Activated T-helper 1 cell treated with Interleukin-2 at 50 U/mL for 16 hours (primary cell): ENCODE measurements at places on chromosomes 11 and 22.

GRCh38 chr11:123473941-123474677, 44.0 kb downstream of the GRAMD1B start:
- DNase-seq: no peak

DNA sequence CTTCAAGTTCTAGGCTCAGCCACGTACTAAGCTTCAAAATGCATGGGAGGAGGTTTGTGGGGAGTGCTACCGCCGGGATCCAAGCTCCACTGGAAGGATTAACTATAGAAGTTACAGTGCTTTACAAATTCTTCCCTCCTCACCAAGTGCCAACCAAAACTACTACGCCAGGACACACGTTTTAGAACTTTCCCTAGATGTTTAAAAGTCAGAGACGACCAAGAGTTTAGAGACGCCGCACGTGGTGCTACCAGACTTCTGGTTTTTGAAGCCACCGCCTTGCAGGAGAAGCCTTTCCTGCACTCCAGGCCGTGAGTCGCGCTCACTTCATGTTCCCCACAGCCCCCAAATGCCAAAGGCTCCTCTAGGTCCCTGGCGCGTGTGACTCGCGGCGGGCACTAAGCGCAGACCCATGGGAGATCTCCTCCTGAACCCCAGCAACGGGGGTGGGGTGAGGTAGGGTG, 734 bp downstream of the SNU13 start:
- DNase-seq: no peak

GRCh38 chr11:87315229-87315628, 277.5 kb downstream of the TMEM135 start:
- DNase-seq: no peak

DNA sequence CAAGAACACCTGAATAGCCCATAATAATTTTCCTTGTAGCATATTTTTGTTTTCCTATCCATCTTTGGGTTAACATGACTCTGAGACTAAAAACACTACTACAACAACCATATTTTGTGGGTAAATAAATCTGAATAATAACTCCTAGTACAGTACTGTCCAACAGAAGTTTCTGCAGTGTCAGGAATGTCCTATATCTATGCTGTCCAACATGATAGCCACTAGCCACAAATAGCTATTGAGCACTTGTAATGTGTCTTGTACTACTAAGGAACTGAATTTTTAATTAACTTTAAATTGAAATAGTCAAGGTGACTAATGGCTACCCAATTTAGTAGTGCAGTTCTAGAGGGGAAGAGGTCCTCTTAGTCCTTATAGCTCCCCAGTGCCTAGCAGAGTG, 135.6 kb downstream of the CADM1 start:
- DNase-seq: no peak

DNA sequence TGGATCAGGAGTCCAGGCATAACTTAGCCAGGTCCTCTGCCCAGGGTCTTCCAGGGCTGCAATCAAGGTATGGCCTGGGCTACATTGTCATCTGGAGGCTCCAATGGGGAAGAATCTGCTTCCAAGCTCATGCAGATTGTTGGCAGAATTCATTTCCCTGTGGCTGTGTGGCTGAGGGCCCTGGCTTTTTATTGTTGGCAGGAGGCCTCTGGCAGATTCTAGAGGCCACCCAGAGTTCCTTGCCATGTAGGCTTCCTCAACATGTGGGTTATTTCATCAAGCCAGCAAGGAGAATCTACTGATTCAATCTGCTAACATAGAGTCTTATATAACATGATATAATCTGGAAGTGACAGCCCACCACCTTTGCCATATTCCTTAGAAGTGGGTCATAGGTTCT, 16.4 kb upstream of the EP300 start:
- DNase-seq: no peak

GRCh38 chr11:18844753-18845367, 53.3 kb upstream of the PTPN5 start:
- no peak for DNase-seq

DNA sequence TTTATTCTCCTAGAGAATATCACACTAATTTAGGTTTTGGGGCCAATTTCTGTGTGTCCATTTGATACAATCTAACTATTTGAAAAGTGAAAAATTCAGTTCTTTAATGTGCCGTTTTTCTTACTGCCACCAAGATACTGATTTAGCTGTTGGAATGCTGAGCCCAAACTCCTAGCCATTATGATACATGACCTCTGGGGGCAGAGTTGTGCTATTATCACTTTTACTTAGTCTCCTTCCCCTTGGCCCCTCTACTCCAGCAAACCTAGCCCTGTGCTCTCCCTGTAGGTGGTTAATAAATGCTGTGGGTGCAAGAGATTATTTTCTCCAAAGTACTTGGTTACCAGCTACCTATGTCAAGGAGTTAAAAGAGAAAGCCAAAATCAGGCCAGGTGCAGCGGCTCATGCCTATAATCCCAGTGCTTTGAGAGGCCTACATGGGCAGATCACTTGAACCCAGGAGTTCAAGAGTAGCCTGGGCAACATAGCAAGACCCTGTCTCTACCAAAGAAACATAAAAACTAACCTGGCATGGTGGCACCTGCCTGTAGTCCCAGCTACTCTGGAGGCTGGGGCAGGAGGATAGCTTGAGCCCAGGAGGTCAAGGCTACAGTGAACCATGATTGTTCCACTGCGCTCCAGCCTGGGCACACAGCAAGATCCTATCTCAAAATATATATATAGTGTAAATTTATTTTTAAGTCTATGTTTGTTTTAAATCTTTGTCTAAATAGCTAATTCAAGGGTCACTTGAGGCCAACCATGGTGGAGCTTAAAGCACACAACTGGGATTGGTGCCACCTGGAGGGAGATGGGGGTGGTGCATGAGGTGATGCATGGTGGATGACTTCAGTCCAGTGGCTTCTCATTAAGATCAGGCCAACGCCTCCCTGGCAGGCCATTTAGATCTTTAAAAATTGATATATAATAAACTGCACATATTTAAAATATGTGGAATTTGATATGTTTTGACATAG, 193.2 kb upstream of the PLET1 start:
- DNase-seq: no peak

GRCh38 chr11:31240340-31240904, 129.1 kb downstream of the DCDC1 start:
- DNase-seq: no peak

DNA sequence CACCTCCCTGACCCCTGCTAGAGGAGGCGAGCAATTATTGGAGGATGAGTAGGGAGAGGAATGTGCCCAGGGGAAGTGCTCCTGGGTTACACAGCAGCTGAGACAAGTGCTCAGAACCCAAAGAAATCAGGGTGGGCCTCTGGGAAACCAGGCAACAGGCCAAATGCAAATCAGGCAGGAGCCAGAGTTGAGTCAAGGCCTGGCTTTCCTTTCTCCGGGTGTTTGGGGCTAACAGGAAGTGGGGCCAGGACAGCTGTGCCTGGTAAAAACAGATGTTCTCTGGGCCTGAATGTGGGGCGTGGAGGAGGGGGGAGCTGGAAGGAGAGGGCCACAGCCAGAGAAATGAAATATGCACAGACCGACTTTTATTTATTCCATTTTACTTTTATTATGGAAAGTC, 22.0 kb downstream of the MFNG start:
- no peak for DNase-seq

GRCh38 chr11:27213232-27213660, 149.8 kb downstream of the CCDC34 start:
- no peak for DNase-seq

DNA sequence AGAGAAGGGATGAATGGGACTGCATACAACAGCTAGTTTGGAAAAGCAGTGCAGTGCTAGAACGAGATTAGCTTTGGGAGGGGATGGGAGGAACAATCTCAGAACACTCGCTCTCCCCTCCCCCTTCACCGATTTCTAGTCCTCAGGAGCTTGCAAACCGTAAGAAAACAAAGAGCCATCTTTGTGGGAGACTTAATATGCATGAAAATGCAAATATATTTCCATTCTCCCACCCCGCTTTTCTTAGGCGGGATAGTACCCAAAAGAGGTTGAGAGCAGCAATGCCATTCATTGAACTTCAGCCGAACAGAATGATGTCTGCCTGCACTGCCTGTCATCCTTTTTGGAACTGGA, 1.1 kb downstream of the SPINDOC start:
- DNase-seq: no peak

DNA sequence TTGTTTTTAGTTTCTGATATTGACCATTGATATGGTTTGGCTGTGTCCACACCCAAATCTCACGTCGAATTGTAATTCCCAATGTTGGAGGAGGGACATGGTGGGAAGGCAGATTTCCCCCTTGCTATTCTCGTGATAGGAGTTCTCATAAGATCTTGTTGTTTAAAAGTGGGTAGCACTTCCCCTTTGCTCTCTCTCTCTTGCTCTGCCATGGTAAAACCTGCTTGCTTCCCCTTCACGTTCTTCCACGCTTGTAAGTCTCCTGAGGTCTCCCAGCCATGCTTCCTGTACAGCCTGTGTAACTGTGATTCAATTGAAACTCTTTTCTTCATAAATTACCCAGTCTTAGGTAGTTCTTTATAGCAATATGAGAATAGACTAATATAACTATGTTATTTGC, 203.6 kb upstream of the CHORDC1 start:
- no peak for DNase-seq

- no peak for DNase-seq
Measured at GRCh38 chr11:108111126-108111525, 10.2 kb upstream of the ACAT1 start.

DNA sequence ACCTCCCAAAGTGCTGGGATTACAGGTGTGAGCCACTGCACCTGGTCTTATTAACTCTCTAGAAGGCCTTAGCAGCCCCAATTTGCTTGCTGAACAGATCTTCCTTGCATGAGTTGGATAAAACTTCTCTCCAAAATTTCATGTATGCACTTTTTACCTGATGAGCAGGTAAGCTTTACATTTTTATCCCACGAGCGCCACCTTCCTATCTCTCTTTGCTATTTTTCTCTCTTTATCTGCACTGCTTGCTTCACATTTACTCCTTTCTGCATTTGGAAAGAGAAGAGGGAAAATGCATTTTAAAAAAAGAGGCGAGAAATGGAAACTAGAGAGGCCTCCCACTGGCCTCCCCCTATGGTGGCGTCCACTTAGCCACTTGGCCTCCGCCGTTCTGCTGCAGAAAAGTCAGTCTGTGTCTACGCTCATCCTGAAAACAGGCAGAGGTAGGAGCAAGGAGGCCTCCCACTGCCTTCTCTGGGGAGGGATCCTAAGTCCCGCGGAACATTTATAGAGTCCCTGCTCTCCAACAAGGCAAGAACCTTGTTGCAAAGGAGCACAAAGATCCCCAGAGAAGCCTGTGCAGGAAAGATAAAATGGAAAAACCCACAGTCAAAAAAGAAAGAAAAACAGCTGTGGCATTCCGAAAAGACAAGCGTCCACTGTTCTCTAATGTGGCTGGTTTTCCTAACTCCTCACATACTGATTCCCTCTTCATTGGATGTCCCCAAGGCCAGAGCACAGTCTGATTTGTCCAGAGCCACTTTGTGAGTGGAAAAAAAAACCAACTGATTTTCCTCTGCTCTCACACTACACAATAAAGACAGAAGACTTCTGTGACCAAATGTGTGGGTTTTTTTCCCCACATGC, 62.2 kb upstream of the INCENP start:
- no peak for DNase-seq

DNA sequence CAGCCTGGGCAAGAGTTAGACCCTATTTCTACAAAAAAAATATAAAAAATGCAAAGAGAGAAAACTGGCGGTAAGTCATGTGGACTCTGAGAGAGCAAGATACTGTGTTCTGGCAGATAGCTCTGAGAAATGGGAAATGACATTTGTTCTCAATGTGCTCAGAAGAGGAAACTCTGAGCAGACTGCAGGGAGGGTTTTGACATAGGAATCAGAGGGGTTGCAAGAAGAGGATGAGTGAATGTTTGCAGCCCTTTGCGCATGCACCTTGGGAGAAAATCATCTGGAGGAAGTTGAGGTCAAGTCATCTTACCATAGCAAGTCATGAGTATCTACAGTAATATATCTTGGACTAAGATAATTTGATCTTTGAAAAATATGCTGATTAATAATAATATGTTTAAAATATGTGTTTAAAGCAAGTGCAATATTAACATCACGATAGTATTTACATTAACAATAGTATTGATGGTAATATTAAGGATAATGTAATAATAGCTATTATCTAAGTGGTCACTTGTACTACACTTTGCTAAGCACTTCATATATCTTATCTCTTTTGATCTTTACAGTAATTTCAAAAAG, 2.6 kb downstream of the ACER3 start:
- no peak for DNase-seq

GRCh38 chr11:79098146-79098545, 342.7 kb downstream of the TENM4 start:
- DNase-seq: no peak

DNA sequence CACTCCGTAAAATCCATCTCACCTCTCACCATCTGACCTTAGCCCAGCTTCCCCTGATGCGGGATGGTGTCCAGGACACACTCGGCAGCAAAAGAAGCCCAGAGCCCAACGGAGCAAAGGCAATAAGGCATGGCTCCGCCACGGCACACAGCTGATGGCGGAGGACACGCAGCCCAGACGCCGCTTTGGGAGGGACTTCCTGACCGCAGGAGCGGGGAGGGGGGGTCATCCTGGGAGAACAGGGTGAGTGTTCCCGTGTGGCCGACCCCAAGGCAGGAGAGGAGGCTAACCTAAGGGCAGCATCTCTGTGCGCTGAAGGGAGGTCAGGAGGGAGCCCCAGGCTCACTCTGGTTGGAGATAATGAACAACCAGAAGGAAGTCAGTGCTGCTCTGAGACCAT, 71.3 kb downstream of the TRMU start:
- no peak for DNase-seq

DNA sequence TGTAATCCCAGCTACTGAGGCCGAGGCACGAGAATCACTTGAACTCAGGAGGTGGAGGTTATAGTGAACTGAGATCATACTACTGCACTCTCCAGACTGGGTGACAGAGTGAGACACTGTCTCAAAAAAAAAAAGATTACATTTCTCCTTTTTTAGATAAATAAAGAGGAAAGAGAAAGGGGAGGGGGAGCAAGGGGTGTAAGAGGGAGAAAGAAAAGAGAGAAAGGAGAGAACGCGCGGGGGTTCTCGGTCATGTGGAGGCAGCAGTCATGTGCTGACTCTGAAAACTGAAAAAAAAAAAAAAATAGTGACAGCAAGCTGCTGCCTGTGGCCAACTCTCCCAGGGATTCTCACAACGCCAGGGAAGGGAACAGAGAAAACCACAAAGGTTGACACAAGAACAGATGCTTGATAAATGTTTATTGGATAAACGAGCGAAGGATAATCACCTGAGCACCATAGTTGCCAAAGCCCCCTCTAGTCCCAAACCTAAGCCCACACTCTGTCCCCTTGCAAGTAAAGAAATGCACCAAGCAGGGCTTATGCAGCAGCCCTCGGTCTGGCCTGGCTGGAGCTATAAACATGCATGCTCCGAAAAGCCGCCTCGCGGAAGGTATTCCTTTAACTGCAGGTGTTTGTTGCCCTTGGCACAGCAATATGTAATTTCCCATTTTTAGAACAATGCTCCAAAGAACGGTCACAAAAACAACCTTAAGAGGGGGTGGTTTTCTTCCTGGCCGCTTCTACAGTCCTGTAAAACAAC, 14.5 kb downstream of the SCGB1A1 start:
- DNase-seq: no peak

GRCh38 chr22:46749682-46750529, 11.9 kb upstream of the CERK start:
- DNase-seq: no peak
